Stimulated activated naive CD4-positive, alpha-beta T cell (primary cell): ENCODE measurements at places on chromosomes 16 and 17.

DNA sequence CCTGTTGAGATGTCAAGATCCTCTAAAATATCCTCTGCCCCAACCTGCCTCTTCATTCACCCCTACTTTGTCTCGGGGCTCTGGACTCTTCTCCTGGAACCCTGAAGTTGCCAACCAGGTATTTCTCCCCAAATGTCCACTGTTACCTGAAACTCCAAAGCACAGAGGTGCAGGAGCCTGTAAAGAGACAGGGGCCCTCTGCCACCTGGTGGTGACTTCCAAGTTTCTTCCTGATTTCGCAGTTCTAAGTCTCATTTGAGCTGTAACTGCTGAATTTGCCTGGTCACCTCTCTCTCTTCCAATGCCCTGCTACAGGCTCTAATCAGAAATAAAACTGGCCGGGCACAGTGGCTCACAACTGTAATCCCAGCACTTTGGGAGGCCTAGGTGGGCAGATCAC lies 77.1 kb upstream of the RCVRN start:
- no peak for DNase-seq

DNA sequence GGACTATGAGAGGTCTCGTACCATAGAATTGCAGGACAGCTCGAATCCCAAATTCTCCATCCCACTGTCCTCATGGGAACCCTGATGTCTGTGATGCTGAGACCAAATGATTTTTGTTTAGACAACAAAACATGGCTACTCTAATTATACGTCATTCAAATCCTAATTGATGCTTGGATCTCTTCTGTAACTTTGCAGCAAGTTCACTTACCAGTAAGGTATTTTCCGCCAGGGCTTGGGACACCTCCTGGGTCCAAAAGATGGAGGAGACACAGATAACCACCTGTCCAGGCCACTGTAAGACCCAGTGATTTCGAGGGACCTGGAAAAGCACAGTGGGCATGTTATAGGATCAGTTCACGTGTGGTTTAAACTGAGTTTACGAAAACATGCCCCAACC lies 92.8 kb downstream of the DNAH3 start:
- no peak for DNase-seq

DNA sequence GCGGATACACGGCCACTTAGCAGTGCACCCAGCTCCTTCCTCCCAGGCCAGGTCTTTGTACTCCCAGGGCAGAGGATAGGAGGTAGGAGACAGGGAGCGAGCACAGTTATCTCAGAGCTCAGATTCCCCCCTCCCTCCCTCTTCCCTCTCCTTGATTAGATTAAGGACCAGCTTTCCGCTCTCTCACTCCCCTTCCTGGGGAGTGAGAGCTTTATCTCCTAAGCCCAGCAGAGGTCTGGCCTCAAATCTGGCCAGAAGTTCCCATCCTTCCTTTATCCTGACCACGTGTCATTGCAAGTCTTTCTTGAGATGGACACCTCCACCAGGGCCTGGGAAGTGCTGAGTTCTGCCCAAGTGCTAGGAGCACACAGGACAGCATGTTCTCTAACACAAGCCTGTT lies 5.1 kb downstream of the ARL4D start:
- DNase-seq, result no peak

GRCh38 chr17:19341641-19342610 lies 20.6 kb downstream of the B9D1 start:
- DNase-seq, result no peak

- no peak for DNase-seq
Observed at GRCh38 chr16:80680046-80680445, 124.4 kb downstream of the CDYL2 start.

DNA sequence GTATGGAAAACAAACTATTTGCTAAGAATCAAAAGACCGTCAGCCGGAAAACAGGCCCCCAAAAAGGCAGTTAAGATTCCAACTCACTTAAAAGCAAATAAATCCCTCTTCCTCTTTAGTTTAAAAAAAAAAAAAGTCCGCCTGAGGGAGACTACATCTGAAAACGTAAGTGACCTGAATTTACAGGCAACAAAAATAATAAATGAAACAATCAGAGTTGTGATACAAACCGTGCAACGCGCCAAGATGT lies 1.1 kb downstream of the KANSL1 start:
- DNase-seq, result no peak

- DNase-seq, result no peak
Observed at GRCh38 chr17:29572691-29573557, 4.4 kb downstream of the TP53I13 start.

DNA sequence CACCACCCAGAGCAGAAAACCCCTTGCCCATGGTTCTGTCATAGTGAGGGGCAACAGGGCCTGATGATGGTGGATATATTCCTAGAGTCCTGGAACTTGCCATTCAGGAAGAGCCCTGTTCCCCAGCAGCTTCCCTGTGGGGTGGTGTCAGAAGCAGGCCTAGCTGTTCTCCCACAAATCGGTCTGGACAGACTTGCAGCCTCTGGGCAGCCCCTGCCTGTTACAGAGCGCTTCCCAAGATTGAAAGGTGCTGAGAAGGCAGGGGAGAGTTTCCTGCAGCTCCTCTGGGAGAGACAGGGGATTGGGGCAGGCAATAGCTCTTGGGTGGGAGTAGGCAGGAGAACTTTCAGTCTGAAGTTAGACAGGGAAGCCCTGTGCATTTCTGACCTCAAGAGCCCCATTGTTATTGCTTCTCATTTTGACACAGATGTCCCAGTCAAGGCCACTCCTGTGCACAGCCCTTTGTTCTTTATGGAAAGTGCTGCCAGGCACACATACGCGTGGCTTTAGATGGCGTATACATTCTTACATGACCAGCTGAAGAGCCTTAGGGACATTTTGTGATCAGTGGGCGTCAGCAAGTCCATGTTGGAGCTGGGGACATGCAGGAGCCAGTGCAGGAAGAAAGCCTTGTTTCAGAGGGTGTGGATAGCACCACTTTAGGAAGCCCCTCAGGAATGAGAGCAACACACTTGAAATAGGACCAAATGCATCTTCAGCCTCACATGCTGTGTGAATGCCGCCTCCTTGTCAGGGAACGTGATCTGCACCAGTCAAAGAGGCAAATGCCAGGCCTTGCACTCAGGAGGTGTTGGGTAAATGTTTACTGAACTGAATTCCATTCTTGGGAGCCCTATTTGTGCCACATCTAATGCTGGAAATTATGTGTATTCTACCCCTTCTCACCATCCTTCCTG lies 67.5 kb downstream of the GNAO1 start:
- no peak for DNase-seq

GRCh38 chr17:66432411-66432957 lies 130.1 kb downstream of the PRKCA start:
- no peak for DNase-seq

GRCh38 chr17:82693168-82693867 lies 5.2 kb downstream of the RAB40B start:
- DNase-seq, result no peak

- no peak for DNase-seq
Observed at GRCh38 chr17:80294653-80295052, 34.0 kb downstream of the RNF213 start.

GRCh38 chr17:64236827-64237403 lies 26.1 kb downstream of the TEX2 start:
- no peak for DNase-seq

DNA sequence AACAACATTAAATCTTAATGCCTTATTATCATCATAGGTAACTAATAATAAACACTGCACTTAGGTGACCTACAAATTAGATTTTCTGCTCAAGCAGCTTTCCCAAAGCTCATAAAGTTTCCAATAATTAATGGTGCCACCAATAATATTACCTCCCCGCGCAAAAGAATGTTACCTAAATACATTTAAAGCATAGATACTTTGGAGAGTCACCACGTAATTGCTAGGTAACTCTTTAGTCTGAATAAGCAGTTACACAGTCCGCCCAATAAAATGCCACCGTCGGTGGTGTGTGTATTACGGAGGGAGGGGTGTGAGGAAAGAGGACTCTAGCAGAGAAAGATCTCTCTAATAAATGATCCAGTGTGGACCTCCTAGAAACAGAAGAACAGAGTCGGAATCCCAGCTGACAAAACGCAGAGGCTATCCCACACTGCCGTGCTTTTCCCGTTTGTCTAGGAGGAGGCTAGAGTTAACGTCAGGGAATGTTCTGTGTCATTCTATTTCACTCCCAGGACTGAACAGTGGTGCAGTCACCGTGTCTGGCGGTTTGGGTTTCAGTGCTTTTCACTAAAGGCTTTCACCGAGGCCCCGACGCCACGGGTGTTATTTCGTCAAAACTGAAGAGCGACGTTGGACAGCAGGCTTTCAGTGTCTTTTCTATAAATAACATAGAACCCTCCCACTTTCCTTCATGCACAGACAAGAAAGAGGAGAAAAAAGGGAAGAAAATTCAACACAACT lies 630 bp downstream of the RNFT1 start:
- DNase-seq, result peak; percentile 54

DNA sequence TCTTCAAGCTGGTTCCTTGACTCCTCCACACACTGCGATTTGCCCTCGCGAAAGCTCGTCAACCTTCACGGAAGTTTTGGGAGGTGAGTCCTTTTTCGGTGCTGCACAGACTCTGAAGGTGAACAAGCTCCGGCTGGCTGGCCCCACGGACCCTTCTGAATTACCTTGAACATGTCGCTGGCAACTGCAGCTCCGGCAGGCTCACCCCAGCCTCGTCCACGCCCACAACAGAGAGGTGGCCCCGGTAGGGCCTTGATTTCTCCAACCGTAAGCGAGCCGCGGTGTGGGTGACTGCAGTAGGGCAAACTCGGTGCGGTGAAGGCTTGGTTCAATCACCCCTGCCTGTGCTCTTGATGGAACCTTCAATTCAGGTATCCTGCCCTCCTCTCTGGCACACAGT lies 1020.7 kb upstream of the GOT2 start:
- DNase-seq, result no peak

DNA sequence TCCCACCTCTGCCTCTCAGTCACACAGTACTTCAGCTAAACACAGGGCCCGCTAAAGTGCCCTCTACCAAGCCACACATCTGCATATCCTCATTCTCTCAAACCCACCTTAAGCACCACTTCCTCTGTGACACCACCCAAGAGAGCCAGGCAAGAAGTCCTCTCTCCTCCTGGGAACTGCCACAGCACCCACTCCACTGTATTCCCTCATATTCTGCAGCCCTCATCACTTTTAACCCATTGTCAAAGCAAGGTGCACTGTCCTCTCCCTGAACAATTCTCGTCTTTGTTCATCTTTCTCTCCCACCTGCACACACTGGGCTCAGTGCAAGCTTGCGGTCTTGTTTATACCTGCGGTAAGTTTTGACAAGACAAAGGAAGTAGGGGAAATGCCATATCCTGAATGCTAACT lies 13.6 kb downstream of the CHD9 start:
- DNase-seq, result no peak

- no peak for DNase-seq
Observed at GRCh38 chr17:16442141-16442540, 26.8 kb downstream of the TRPV2 start.

DNA sequence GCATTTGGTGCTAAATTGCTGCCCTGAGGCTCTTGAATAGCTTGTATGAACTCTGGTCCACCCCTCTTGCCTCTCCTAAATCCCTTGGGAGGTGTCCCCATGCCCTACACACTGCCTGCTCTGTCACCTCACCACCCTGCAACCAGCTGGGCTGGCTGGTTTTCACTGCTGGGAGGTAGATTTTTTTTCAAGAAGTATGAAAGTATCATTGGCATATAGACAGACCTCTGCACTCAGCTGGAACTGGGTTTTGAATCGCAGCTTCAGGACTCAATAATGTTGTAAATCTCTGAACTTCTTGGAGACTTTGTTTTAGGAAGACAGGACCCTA lies 184.9 kb downstream of the MSI2 start:
- no peak for DNase-seq

GRCh38 chr17:48549914-48550501 lies 5.1 kb upstream of the HOXB2 start:
- no peak for DNase-seq
